ENCODE measurements at places on chromosomes 7 and 10.

DNA sequence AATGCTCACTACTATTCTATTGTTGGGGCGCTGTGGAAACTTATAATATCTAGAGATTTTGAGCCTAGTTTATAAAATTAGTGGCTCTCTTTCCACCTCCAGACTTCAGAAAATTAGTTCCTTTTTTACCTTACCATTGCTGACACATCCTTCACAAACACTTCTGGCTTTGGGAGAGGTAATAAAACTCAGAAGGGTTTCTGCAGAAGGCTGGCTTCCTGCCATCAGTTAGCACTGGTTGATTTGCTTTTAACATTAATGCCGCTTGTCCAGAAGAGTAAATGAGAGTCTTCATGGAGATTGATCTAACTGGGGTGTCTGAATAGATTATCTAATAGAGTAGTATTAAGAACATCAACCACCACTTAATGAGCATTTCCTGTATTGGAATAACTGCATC lies 20.3 kb downstream of the ACSM6 start:
- DNase-seq: no peak

DNA sequence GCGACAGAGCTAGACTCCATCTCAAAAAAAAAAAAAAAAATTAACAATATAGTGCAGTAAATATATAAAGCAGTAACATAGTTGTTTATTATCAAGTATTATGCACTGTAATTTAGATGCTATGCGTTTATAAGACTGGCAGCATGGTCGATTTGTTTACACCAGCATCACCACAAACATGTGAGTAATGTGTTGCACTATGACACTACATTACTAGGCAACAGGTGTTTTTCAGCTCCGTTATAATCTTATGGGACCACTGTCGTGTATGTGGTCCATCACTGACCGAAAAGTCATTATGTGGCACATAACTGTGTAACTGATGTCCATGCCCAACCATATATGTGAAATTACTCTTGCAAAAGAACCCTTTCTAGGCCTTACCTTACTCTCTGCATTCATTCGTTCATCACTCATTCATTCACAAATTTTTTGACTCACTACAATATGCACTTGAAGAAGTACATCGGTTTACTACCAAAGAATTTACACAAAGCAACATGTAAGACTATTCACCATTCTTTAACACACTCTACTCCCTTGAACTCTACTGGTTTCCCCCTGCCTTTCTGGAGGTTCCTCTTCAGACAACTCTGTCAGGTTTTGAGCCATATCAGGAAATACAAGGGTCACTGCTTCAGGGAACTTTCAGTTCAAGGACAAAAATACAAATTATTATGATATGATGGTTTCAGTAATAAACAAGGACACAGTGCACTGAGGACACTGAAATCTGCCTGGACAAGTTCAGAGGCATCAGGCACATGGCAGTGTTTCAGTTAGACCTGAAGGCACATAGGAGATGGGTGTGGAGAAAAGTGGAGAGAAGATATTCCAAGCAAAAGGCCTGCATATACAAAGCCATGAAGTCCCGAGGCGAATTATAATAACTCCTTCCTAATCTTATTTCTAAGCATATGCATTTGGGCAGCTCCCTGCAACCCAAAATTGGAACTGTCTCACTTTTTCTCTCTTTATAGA lies 17.4 kb downstream of the ITGB1 start:
- no peak for DNase-seq

- no peak for DNase-seq
These were observed 289.9 kb upstream of the SP8 start for GRCh38 chr7:21076574-21076973.

DNA sequence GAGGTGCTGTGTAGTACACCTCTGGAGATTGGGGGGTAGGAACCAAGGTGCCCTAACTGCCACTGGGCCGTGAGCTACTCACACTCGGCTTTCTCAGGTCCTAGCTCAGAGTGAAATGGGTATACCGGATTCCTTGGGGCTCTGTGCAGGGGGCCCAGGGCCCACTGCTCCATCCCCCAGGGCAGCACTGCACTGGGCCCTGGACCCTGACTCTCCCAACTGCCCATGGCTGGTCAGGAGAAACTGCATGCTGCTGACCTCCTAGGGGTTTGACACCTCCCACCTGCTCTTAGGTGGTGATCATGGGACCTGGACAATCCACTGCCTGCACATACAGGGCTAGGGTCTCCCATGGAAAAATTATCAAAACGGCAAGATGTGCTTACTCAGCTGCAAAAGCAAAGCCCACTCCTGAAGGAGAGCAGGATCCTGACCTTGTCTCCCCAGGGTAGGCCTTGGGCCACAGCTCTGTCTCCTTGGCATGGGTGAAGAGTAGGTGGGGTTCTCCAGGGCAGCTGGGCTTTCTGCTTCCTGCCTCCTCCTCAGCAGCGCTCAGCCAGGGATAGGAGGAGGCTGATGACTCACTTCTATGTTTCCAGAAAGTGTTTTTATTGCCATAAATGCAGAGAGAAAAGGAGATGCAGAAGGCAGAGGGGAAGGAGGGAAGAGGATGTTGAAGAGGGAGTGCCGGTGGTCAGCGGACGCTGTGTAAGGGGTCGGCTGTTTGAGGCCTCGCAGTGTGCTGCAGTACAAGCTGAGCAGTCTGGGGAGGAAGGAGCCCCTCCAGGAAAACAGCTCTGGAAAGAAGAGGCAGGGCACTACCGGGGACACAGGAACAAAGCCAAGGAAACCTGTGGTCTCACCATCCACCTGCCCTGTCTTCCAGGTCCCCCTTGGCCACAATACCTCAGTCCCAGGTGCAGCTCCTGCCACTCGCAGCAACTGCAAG lies 107.8 kb downstream of the ARHGAP22 start:
- DNase-seq: no peak

DNA sequence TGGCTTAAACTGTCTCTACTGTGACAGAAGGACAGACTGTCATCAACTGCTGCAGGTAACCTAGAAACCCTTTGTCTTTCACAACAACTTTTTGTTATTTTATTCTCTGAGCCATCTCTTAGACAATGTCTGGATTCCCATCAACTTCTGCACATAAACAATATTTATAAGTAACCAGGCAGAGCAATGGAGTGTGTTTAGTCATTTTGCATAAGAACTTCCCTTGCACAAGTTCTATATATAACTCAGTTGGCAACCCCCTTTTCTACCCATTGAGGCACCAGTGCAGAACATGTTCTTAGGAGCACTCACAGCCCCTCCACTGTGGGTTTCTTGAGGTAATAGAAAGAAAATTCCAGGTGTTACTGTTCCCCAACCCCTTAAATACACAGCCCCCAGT lies 65.0 kb upstream of the IL6 start:
- no peak for DNase-seq

DNA sequence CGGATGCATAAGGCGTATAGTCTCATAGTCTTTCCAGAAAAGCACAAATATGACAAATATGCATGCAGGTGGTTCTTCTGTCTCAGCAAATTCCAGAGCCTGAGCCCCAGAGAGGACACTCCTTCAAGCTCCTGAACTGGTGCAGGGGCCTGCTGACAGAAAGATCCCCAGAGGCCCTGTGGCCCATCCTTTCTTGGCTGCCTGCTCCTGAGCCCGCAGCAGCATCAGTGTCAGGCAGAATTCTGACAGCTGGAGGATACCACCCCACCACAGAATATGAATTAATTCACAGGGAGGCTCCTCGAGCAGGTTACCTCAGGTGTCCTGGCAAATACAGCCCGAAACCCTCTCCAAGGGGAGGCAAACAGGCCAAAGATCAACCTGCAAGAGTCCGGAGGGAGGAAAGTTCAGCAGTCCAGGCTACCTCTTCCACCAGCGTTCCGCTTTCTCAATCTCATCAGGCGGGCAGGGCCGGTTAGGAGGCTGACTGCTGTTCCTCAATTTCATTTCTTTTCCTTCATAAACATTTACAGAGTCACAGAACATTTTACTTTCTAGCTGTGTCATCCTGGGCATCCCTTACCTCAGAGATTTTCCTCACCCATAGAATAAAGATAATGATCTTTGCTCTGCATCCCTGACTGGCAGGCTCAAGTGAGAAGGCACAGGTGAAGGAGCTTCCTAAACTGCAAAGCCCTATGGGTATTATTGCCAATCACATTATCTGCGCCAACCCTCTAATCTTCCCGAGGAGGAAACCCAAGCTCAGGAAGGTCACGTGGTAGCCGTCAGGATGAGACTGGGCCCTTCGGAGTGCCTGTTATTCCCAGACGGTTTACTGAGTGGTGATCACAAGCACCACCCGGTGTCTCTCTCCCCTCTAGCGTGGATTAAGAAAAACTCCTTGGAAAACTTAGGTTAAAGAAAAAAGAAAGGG lies 1.4 kb downstream of the DNAJB12 start:
- DNase-seq: no peak

- DNase-seq: no peak
These were observed 513 bp downstream of the HOXA7 start for GRCh38 chr7:27155816-27156507.

DNA sequence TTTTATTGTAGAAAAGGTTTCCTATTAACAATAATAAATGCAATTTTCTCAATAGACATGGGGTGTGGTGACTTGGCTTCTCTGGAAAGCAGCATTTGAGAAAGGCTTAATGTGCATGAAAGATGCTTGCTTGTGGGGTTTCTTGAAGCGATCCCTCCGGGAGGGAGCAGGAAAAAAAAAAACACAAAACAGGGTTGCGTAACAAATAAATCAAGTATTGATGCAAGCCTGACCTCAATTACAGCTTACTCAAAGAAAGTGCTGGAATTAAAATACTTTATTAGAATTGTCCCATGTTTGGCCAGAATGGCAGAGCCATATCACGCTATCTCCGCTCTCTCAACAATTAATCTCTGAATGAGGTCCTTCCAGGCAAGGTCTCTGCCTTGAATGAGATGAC lies 1612.5 kb downstream of the REEP3 start:
- DNase-seq: no peak

- DNase-seq: no peak
These were observed 526.6 kb upstream of the GHITM start for GRCh38 chr10:83612746-83613145.

DNA sequence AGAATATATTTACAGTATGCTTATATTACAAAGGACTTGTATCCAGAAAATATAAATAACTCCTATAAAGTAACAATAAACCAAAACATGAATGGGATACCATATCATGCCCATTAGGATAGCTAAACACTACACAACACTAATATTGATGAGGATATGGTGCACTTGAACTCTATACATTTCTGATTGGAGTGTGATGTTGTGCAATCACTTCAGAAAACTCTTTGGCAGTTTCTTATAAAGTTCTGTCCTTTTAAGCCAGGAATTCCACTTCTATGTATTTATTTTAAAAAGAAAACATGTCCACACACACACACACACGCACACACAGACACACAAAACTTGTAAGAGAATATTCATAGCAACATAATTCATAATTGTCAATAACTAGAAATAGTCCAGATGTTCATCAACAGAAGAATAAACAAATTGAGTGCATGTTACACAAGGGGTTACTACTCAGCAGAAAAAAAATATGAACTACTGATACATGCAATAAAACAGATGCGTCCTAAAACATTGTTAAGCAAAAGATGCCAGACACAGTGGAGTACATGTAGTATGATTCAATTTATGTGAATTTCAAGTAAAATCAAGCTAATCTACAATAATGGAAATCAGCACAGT lies 416.0 kb downstream of the PLXDC2 start:
- no peak for DNase-seq

DNA sequence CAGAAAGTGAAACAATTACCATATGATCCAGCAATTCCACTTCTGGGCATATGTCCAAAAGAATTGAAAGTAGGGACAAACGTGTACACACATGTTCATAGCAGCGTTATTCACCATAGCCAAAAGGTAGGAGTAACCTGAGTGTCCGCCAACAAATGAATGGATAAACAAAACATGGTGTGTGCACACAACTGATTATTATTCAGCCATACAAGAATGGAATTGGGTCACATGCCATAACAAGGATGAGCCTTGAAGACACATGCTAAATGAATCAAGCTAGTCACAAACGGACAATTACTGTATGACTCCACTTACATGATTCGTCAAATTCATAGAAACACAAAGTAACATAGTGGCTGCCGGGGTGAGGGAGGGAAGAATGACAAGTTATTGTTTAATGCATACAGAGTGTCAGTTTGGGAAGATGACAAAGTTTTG lies 4.1 kb upstream of the OIT3 start:
- no peak for DNase-seq

- DNase-seq: no peak
These were observed 79.1 kb upstream of the TNRC18 start for GRCh38 chr7:5502721-5503243.

- no peak for DNase-seq
These were observed 464.1 kb downstream of the SEMA3D start for GRCh38 chr7:84722734-84723133.

DNA sequence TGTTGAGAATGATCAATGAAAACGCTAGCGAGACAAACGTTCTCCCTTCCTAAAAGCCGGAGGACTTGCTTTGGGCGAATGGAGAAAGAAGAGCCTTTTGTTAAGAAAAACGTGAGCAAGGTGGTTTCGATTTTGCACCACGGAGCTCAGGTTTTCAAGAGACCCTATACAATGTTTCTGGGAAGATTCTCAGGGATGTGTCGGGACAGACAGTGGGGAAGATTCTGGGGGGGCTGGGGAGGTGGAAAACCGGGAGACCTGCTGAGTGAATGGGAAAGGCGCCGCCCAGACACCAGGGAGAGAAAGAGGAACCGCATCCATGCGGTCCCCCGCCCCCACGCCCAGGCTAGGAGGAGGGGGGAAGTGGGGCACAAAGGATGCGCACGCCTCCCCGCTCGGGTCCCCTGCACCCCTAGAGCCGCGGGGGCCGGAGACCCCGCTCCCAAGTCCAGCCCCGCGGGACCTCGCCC lies 745 bp downstream of the YWHAG start:
- DNase-seq: peak; percentile 45

GRCh38 chr7:95584769-95585425 lies 11.4 kb downstream of the PDK4 start:
- no peak for DNase-seq
